ENCODE measurements at places on chromosomes 6 and 20.

DNA sequence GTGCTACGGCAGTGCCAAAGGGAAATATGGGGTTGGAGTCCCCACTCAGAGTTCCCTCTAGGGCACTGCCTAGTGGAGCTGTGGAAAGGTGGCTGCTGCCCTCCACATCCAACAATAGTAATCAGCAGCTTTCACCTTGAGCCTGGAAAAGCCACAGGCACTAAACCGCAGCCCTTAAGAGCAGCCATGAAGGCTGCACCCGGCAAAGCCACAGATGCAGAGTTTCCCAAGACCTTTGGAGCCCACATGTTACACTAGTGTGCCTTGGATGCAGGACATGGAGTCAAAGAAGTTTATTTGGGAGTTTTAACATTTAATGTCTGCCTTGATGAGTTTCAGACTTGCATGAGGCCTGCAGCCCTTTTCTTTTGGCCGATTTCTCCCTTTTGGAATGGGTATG, 91.4 kb upstream of the HSF2 start:
- H3K36me3 ChIP-seq = no peaks in the 10 kb centered on the region
- no peak for DNase-seq
- no peaks in the 10 kb centered on the region for H3K27me3 ChIP-seq
- no peak overlapping the region for H3K27ac ChIP-seq

DNA sequence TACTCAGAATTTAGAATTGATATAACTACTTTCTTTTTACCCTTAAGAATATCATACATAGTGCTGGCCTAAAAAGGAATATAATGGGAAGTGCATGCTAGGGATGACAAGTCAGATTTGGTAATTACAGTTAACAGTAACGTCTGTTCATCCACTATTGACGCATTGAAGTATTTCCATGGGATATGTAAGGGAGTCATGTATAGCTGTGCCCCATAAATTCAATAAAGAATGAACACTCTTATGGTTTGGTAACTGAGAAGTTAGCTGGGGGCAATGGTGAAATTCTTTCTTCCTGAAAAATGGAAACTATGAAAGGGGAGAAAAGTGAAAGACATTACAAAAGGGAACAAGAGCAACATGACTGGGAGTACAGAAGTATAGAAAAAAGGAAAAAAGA, 2.6 kb upstream of the COL19A1 start:
- no peaks in the 10 kb centered on the region for H3K27me3 ChIP-seq
- no peaks in the 10 kb centered on the region for H3K36me3 ChIP-seq
- H3K27ac ChIP-seq = no peak overlapping the region
- H3K4me3 ChIP-seq = no peak overlapping the region
- no peak for DNase-seq

DNA sequence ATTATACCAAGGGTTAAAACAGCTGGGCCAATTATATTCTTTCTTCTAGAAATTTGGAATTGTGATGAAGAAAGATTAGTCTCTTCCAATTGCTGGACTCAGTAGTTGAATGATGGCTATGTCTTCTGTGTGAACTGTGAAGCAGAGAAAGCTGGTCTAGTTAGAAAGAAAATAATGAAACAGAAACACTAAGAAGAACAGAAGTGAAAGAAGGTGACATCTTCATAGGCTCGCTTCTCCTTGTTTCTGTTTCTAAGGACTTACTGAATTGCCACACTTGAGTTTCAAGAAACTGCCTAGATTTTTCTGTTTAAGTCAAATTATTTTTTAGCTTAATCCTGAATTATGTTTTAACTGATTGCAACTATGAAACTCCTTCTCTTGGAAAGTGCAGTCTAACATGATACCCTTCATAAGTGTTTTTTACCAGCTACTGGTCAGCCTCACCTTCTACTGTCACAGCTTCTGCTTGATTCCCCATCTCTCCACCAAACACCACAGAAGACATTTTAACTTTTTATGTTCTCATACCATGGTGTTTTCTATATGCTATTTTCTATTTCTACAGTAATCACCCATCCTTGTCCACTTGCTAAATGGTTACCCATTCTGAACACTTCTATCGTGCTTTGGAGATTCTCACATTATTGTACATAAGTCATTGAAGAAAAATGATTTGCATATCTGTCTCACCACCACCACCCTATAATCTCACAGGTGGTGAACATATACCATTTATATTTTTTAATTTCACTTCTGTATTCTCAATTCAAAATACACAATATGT, 268.8 kb downstream of the GRIK2 start:
- no peak overlapping the region for H3K27ac ChIP-seq
- H3K4me3 ChIP-seq = no peak overlapping the region
- H3K27me3 ChIP-seq = no peaks in the 10 kb centered on the region
- H3K36me3 ChIP-seq = no peaks in the 10 kb centered on the region

GRCh38 chr20:36703530-36703929, 42.4 kb downstream of the NDRG3 start:
- no peaks in the 10 kb centered on the region for H3K27me3 ChIP-seq
- no peaks in the 10 kb centered on the region for H3K4me1 ChIP-seq
- no peak overlapping the region for H3K4me3 ChIP-seq
- H3K27ac ChIP-seq = no peak overlapping the region

- no peaks in the 10 kb centered on the region for H3K27me3 ChIP-seq
- H3K4me1 ChIP-seq = no peaks in the 10 kb centered on the region
- H3K4me3 ChIP-seq = no peak overlapping the region
- DNase-seq = no peak
Observed at GRCh38 chr20:20869161-20869775, 156.8 kb upstream of the RALGAPA2 start.

- no peaks in the 10 kb centered on the region for H3K36me3 ChIP-seq
- no peak overlapping the region for H3K27ac ChIP-seq
- H3K27me3 ChIP-seq = no peaks in the 10 kb centered on the region
- no peak overlapping the region for H3K4me3 ChIP-seq
- DNase-seq = no peak
- no peaks in the 10 kb centered on the region for H3K4me1 ChIP-seq
Observed at GRCh38 chr6:13412639-13413465, 74.5 kb downstream of the GFOD1 start.

GRCh38 chr6:10323018-10323417, 91.9 kb downstream of the TFAP2A start:
- no peak for DNase-seq
- no peak overlapping the region for H3K4me3 ChIP-seq
- H3K27me3 ChIP-seq = no peaks in the 10 kb centered on the region
- H3K36me3 ChIP-seq = no peaks in the 10 kb centered on the region
- H3K4me1 ChIP-seq = no peaks in the 10 kb centered on the region

GRCh38 chr6:163296835-163297519, 117.5 kb upstream of the QKI start:
- DNase-seq = no peak
- H3K27me3 ChIP-seq = no peaks in the 10 kb centered on the region
- H3K4me3 ChIP-seq = no peak overlapping the region
- H3K36me3 ChIP-seq = no peaks in the 10 kb centered on the region
- H3K4me1 ChIP-seq = peaks cover under 1% of the 10 kb centered on the region

DNA sequence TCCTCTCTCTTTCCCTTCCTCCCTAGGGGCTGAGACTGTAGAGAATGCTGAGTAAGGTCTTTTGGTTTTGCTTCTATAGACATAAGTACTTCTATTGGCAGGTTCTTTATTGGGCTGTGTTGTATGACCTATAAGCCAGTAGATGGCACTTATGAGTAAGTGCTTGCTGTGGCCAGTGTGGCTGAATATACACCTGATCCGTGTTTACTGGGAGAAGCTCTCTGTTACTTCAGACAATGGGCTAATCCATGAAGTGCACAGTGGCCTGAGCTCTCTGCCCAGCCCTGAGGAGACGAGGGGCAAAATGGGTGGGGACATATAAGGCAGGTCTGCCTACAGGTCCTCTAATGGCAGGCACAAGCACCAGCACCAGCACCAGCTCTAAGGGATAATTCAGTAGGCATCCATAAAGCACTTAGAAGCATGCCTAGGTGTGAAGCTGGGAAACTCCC, 610.3 kb downstream of the RNF144B start:
- no peak for DNase-seq
- no peaks in the 10 kb centered on the region for H3K4me1 ChIP-seq
- no peak overlapping the region for H3K27ac ChIP-seq
- H3K36me3 ChIP-seq = no peaks in the 10 kb centered on the region
- no peaks in the 10 kb centered on the region for H3K27me3 ChIP-seq
- H3K4me3 ChIP-seq = no peak overlapping the region

GRCh38 chr20:57582432-57583288, 21.8 kb downstream of the PCK1 start:
- no peaks in the 10 kb centered on the region for H3K27me3 ChIP-seq
- peak overlapping the region; percentile 2 for H3K4me3 ChIP-seq
- no peaks in the 10 kb centered on the region for H3K4me1 ChIP-seq

DNA sequence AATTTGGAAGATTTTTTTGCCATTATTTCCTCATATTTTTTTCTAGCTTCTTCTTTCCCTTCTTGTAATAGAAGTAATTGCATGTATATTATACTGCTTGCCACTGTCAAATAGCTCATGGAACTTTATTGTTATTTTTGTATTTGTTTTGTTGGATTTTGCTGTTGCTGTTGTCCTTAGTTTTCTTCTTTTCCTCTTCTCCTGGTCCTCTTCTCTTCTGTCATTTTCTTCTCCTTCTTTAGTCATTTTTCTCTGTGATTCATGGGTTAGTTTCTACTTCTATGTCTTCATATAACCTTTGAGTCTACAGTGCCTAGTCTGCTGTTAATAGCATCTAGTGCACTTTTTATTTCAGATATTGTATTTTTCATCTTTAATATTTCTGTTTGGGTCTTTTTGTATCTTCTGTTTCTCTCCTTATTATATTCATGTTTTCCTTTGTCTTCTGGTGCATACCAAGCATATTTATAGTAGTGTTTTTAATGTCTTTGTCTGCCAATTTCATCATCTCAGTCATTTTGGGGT, 226.2 kb downstream of the HIVEP2 start:
- H3K27ac ChIP-seq = no peak overlapping the region
- no peaks in the 10 kb centered on the region for H3K27me3 ChIP-seq
- DNase-seq = no peak
- no peak overlapping the region for H3K4me3 ChIP-seq

DNA sequence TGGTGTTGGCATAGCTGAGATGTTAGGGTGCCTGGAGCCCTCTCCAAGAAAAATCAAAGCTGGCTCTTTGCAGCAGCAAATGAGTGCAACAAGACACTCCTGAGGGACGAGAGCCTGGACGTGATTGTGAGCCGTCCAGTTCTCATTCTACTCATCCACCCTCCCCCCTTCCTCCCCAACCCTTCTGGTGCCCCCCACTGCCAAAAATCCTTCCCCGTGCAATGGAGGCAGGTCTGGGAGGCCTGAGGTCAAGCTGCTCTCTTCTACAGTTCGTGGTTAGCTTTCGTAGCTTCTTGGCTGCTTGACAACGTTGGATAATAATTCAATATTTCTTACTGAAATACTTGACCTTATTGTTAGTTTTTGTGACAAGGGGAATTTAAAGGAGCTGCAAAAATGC, 185.3 kb upstream of the SUPT3H start:
- H3K27me3 ChIP-seq = no peaks in the 10 kb centered on the region
- no peak overlapping the region for H3K27ac ChIP-seq
- no peak for DNase-seq
- no peak overlapping the region for H3K4me3 ChIP-seq
- no peaks in the 10 kb centered on the region for H3K4me1 ChIP-seq

GRCh38 chr20:37748015-37748414, 54.2 kb downstream of the CTNNBL1 start:
- no peaks in the 10 kb centered on the region for H3K4me1 ChIP-seq
- H3K4me3 ChIP-seq = no peak overlapping the region
- H3K27me3 ChIP-seq = no peaks in the 10 kb centered on the region
- H3K36me3 ChIP-seq = peaks cover 3% of the 10 kb centered on the region
- DNase-seq = no peak

GRCh38 chr6:145241039-145241438, 494.3 kb downstream of the EPM2A start:
- no peaks in the 10 kb centered on the region for H3K27me3 ChIP-seq
- H3K4me1 ChIP-seq = no peaks in the 10 kb centered on the region
- DNase-seq = no peak
- H3K4me3 ChIP-seq = no peak overlapping the region

Measured in tibial nerve (tissue), 4 donors.